ENCODE measurements at places on chromosomes 12 and 14.
A peak's percentile ranks its signal among the peaks of the same experiment; 100 is the strongest.

DNA sequence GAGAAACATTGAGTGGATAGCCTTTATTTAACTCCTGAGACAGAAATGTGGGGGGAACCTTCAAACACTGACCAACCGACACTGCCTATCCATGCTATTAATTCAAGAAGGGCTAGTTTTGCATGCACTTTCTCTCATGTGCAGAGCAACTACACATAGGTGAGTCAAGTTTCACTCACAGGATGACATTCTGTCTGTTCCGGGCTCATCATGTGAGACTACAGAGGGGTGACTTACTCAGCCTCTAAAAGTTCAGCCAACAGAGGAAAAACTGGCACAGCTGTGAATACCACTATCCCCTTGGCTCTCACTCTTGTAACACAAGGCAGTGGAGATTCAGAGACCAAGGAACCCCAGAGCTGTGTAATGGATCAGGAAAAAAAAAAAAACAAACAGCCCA, 13.3 kb downstream of the BEST3 start:
- no peak for DNase-seq

DNA sequence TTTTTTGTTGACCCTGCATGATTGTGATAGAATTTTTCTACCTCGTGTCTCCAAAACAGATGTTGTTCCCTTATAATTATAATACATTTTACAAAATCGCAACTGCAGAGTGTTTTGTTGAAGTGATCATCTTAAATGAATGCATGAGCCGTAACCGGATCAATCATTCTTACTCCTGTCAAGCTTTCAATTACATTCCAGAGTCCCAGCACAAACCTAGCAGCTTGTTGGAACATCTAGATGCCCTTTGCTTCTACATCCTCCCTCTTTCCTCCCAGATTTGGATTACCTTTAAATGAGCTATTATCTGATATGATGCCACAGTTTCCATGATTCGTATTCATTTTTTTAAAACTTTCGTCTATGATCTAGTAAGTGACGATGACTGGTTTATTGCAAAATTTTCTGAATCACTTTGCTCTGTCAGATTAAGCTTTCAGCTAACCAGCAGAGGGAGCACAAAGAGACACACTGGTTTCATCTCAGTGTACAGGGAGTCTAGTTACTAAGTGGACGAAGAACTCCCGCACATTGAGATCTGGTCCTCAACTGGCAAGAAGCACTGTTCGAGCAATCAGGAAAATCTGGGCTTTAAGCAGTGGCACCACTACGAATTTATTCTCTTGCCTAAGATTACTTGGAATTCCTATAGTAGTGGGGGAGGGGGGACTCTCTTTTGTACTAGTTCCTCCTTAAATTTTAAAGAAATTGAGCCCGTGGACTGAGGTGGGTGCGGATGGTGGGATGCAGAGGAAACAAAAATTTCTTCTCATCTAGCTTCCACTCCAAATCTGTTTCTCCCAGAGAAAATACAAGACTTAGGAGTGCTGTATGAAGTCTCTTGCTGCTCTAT, 40.9 kb downstream of the TSHR start:
- DNase-seq = peak; percentile 92

DNA sequence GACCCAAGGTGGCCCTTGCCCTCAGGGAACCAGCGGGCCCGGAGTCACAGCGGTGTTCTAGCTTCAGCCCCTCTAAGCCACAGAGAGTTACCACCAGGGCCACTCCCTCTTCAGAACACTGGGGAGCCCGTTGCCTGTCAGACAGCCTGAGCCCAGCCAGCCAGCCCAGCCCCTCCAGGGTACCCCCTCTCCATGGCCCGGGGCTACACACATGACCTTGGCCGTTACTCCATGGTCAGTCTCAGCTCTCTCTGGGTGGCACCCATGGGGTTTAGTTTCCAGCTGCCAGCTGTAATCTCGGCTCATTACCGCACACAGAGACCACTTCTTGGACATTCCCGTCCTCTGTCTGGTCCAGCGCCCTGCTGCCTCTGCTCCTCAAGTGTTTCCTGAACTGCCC, 35.0 kb downstream of the PPP2R5C start:
- DNase-seq = no peak

- no peak for DNase-seq
These were observed 46.4 kb upstream of the BMP4 start for GRCh38 chr14:54003064-54003463.

DNA sequence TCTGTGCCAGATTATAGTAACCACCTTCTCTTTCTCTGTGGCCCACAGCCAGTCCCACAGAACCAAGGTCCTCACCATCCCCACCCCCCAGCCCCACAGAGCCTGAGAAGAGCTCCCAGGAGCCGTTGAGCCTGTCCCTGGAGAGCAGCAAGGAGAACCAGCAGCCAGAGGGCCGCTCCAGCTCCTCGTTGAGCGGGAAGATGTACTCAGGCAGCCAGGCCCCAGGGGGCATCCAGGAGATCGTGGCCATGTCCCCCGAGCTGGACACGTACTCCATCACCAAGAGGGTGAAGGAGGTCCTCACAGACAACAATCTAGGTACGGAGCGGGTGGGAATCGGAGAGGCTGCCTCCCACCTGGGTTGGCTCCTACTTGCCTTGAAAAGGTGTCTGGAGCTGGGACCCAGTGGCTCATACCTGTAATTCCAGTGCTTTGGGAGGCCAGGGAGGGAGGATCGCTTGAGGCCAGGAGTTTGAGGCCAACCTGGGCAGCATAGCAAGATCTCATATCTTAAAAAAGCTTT, 34.4 kb downstream of the PHETA1 start:
- DNase-seq = no peak

DNA sequence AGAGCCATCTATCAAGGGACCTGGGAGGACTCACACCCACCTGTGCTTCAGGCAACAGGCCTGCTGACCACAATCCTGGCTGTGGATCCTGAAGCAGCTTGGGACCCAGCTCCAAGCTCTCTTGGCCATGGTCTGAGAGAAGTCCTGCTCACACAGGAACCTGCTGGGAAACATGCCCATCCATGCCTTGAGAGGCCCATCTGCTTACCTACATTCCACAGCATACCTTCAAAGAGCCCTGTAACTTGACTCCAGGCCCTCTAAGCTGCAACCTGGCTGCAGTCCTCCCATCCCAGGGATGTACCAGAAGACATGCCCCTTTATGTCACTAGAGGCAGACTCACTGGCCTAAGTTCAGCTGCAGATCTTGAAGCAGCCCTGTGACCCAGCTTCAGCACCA, 61.7 kb upstream of the AMIGO2 start:
- DNase-seq = no peak

GRCh38 chr12:75658286-75658685, 146.9 kb upstream of the KRR1 start:
- no peak for DNase-seq

- no peak for DNase-seq
These were observed 94.1 kb upstream of the TMPO start for GRCh38 chr12:98421316-98421715.

- no peak for DNase-seq
These were observed 19.6 kb downstream of the PELI2 start for GRCh38 chr14:56137849-56138248.

GRCh38 chr12:130879212-130879686, 7.4 kb downstream of the RAN start:
- DNase-seq = no peak

GRCh38 chr14:23175823-23176222, 7.6 kb downstream of the SLC7A8 start:
- DNase-seq = no peak
